ENCODE measurements at places on chromosomes 2 and 18.

DNA sequence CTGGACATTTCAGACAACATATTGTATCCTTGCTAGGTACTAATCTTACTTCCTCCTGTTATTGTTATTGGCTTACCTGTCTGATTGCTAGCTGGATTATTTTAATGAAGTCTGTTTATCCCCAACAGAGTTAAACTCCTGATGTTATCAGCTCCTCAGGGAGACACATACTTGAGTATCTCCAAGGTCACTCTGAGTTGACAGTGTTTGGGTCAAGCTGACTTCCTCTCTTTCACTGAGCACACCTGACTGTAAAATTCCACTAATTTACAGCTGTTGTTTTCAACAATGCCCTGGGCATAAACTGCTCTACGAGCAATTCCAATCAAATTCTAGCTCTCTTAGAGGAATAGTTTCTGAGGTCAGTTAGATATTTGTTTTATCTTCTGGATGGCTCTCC lies 9.6 kb downstream of the HAUS1 start:
- DNase-seq: no peak

DNA sequence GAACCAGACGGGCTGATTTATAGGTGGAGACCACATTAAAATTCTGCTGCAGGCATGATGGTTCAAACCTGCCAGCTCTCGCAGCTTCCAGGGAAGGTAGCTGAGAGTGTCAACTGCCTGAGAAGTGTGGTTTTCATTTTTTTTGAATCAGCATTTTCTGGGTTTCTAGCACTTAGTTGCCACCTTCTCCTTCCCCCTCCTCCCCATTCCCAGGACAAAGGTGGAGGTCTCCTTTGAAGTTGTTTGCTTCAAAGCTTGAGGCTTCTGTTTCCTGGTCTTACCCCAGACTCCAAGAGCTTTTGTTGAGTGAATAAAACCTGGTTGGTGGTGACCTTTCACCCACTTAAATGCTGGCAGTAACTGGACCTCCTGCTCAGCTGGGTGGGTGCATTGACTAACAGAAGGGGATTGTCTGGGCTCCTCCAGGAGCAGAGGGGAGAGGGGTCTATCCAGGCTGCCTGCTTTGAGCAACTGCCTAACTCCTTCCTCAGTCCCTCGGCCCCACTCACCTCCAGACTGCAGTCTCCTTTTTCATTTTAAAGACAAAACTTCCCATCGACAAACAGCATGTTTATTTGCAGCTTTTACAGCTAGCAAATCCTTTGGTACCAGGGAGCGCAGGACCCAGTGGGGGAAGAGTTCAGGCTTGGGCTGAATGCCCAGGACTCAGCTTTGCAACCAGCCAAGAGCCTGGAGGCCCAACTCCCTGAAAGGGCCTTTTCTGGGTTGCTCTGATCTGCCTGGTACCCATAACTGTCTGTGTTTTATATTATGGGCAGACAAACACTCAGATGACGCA lies 3.5 kb downstream of the RHOB start:
- DNase-seq: no peak

- no peak for DNase-seq
Measured at GRCh38 chr18:58955738-58956137, 91.1 kb downstream of the ZNF532 start.

DNA sequence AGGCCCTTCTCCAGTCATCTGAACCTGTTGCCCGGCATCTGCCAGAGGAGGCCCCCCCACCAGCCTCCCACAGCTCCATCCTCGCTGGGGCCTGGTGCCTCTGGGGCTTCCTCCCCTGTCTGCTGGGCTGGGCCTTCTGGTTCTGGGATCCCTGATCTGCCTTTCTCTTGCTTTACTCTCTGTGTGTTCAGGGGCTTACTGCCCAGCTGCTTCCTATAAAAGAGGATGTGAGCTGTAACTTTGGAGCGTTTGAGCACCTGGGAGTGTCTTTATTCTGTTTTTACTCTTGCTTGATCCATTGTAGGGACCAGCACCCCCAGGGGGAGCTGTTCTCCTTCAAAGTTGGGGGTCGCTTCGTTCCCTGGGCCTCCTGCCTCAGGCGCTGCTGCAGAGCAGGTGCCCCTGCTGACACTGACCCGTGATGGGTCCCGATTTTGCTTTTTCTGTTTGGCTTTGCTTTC lies 23.1 kb upstream of the FAHD2A start:
- DNase-seq: no peak

GRCh38 chr2:236133410-236134012 lies 34.7 kb downstream of the GBX2 start:
- DNase-seq: no peak

GRCh38 chr2:149400997-149401396 lies 70.6 kb downstream of the LYPD6 start:
- no peak for DNase-seq

GRCh38 chr2:23489471-23490322 lies 104.7 kb downstream of the KLHL29 start:
- DNase-seq: no peak

- no peak for DNase-seq
Measured at GRCh38 chr2:164369366-164369765, 251.9 kb downstream of the GRB14 start.

DNA sequence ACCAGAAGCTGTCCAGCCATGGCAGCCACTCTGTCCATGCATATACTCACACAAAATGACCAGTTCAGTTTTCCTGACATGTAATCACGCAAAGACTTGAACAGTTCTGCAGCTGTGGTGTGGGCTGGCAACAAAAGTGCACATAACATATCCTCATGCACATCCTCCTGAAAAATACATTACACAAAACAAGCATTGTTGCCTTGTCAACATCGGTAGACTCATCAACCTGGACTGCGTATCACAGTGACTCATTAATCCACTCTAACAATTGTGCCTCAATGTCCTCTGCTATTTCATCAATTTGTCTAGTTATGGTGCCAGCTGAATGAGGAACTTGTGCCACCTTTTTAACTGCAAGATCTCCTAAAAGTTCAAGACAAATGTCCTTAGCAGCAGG lies 19.5 kb downstream of the RBKS start:
- DNase-seq: no peak

DNA sequence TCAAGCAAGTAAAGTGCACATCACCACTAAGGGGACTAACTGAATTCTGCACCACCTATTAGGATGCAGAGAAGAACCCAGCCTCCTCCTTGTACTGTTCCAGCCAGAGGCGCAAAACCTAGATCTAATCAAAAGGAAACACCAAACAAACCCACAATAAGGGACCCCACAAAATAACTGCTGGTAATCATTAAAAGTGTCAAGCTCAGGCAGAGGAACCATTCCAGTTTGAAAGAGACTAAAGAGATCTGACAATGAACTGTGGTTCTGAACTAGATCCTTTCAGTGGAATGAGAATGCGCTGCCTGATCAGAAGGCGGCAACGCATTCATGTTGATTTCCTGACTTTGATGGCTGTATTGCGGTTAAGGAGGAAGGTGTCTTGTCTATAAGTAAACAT lies 16.8 kb downstream of the HDLBP start:
- no peak for DNase-seq

GRCh38 chr2:165369131-165369897 lies 100.2 kb upstream of the CSRNP3 start:
- no peak for DNase-seq

- no peak for DNase-seq
Measured at GRCh38 chr18:54899500-54899899, 59.8 kb downstream of the CCDC68 start.

DNA sequence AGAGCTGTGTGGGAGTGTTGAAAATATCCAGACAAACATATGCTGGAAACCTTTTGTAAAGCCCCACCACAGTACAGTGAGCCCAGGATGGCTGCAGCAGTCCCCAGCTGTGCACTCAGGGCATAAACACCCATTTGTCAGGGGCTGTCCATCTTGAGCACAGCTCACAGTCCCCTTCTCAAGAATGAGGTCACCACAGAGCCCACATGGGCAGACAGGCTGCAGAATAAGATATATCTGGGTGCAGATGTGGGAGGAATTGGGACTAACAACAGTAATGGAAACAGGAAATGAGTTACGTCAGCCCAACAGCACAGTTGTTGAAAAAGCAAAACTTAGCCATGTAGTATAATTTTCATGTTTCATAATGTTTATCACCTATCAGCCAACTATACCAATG lies 219.6 kb downstream of the ETAA1 start:
- peak; percentile 36 for DNase-seq

- peak; percentile 17 for DNase-seq
Measured at GRCh38 chr2:152189622-152190495, 14.3 kb upstream of the STAM2 start.

GRCh38 chr18:39871961-39872360 lies 2083.1 kb upstream of the PIK3C3 start:
- no peak for DNase-seq

DNA sequence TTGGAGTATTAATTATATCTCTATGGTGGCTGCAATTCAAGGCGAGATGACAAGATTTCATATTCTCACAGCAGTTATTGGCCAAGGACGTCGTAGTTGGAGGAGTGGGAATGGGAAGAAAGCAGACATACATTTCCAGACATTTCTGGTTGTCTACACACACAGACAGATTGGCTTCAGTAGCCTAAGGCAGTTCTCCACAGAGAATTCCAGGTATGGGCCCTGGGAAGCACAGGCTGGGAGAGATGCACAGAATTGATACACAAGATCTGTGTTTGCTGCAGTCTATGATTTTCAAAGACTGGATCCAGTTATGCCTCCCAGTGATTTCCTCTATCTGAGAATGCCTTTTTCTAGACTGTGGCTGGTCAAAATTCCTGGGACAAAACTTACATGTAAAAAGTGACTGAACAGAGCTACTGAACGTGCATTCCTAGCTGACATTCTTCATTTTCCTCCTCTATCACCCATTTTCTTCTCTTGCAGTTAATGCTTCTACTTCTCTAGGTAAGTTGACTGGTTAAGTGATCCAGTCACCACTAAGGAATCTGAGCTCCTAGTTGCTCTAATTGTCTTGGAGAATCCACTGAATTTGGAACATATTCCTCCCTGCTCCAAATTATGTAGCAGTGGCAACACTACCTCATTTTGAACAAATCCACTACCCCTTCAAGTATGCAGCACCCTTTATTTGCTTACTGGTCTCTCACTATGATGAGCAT lies 386.7 kb upstream of the CDH7 start:
- DNase-seq: no peak

GRCh38 chr2:186636800-186637496 lies 47.1 kb downstream of the ITGAV start:
- DNase-seq: no peak

DNA sequence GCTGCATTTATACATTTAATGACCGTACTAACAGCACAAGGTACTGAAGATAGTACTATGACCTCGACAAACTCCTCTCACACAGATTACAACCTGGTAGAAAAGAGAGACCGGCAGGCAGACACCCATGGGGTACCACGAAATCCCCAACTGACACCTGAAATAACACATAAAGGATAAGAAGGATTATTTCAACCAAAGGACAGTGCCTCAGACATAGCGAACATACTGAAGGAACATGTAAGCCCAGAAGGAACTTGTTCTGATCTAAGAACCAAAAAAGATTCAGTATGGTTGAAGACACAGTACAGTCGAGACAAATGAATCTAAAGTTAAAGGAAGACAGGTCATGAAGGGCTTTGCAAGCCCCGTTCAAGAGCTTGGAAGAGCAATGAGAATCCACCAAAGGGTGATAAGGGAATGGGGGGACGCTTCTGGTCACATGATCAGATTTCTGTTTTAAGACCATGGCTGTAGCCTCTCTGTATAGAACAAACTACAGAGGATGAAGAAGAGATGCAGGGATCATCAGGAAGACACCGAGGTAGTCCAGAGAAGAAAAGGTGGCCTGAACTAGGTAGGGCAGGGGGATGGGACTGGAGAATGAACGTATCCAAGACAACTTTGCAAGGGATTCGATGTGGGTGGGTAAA lies 902 bp downstream of the MCFD2 start:
- DNase-seq: no peak

DNA sequence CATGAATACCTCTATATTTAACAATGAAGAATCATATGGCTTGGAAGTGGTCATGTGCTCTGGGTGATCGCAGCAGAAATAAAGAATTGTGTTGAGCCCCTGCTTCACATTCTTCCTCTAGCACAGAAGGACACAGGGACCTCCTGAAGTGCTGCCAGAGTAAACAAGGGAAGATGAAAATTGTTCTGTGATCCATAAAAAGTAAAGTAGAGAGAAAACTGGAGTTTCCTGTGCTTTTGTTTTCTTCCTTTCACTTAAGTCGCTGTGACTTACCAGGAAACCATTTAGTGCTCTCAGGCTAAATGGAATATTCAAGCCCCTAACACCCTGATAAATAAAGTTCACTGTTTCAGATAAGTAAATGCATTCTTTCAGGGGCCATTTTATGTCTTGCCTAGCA lies 1173.6 kb upstream of the CHAC2 start:
- no peak for DNase-seq

DNA sequence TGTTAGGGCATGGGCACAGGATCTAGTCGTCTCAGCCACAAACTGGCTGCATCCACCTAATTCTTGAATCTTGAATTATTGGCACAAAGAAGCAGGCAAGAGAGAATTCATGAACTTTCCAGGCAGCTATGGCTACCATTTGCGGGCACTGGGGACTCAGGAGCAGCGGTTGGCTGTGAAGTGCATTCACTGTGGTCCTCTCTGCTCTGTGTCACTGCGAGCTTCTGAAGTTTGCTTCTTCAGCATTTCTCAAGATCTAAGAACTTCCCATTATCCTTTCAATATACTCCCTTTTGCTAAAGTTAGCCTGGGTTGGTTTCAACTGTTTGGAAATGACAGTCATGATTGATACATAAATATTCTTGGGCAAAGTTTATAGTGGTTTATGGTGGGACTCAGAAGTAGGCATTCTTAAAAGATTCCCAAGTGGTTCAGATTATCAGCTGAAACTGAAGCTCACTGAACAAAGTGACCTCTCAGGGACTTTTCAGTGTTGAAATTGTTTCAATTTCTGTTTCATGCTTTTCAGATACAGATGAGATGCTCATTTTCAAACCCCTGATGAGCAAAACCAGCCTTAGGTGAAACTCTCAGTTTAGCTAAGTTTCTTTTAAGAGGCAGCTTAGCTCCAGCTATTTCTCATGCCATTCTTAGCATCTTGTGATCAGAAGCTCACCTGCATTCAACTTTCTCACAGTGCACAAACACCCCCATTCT lies 1258.3 kb upstream of the GYPC start:
- DNase-seq: no peak

- DNase-seq: no peak
Measured at GRCh38 chr2:161141033-161141432, 19.2 kb upstream of the TANK start.

GRCh38 chr18:63283305-63284094 lies 36.1 kb downstream of the BCL2 start:
- no peak for DNase-seq

DNA sequence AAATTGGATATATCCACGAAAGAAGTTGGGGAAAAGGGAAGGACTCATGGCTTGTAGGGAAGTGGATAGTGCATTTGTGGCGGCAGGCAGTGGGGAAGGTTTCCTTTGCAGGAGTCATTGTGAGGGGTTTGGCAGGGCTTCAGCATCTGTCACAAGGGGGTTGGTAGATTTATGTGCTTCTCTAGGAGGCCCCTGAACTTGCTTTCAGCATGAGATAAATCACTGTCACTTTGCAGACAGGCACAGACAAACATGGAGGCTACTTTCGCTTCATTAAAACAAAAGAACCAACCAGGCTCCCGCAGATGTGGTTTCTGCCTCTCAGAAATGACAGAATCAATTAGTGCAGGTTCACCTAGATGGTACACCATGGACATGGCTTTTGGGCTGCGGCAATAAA lies 340.7 kb downstream of the TGIF1 start:
- DNase-seq: no peak

GRCh38 chr2:241391892-241392665 lies 36.0 kb downstream of the FARP2 start:
- DNase-seq: peak; percentile 4

- no peak for DNase-seq
Measured at GRCh38 chr2:120587279-120587996, 148.2 kb upstream of the GLI2 start.

- DNase-seq: peak; percentile 34
Measured at GRCh38 chr2:231648579-231649174, 56.0 kb downstream of the TEX44 start.
